ENCODE measurements at places on chromosomes 11 and 22.

DNA sequence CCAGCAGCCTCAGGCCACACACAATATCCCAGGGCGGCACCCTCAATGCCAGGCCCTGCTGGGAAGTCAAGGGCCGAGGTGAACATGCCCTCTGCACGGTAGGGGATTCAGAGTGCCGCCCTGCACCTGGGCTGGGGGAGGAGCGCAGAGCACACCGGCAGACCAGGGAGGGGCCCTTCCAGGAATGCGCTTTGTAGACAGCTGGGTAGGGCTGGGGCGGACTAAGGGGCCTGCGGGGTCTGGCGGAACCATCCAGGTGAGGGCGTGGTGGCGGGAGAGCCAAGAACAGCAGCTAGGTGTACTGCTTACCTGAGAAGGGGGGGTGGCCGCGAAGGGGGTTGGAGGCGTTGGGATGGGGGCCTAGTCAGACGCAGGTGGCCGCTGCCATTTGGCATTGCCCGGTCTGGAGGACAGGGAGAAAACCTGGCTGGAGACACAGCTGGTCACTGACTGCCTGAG is 26.0 kb downstream of the DUSP8 start:
- DNase-seq = no peak

DNA sequence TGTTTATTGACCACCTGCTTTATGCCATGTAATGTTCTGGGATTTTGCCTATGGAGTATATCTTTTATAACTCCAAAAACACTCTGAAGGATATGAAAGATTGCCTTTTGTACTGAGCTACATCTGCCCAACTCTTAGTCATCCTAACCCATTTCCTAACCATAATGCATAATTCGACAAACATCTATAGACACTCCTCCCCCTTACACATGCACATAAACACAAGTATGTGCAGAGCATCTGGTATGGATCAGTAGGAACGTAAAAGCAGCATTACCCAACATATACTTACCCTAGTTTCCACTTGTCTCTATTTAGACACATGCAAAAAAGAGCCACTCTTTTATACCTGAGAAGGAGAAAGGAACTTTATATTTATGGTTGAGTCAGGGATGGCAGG is 272.8 kb downstream of the FAM76B start:
- no peak for DNase-seq

GRCh38 chr11:88420165-88420791 is 82.7 kb upstream of the CTSC start:
- no peak for DNase-seq

DNA sequence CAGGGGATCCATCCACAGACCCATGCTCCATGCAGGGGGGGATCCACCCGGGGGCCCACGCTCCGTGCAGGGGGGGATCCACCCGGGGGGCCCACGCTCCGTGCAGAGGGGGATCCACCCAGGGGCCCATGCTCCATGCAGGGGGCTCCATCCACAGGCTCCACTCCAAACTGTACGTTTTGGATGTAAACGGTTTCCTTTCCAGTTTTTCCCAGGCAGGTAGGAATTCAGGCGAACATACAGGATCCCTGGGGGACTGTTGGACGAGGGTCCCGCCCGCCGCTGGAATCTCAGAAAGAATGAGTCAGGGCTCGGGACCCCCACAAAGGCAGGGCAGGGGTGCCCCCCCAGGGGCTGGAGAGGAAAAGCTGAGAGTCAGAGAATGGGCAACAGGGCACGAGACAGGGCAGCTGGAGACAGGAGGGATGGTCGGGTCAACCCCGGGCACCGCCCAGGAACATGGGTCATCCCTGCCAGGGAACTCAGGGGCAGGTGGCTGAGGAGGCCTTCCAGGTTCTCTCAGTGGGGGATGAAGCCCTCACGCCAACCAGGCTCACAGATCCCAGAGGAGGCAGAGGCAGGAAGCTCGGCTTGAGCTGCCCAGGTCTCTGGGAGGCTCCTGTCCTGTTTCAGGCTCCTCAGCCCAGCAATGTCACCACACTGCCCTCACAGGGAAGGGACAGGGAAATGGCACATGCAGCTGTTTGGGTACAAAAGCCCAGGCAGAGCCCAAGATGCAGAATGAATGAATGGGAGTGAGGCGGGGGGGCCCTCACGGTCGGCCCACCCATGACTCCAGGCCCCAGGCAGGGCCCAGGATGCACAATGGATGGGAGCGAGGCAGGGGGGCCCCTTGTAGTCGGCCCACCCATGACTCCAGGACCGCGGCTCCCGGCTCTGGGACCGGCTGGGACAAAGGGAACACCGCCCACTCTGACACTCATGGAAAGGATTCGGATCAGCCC is 200.2 kb downstream of the BRD1 start:
- DNase-seq = no peak

DNA sequence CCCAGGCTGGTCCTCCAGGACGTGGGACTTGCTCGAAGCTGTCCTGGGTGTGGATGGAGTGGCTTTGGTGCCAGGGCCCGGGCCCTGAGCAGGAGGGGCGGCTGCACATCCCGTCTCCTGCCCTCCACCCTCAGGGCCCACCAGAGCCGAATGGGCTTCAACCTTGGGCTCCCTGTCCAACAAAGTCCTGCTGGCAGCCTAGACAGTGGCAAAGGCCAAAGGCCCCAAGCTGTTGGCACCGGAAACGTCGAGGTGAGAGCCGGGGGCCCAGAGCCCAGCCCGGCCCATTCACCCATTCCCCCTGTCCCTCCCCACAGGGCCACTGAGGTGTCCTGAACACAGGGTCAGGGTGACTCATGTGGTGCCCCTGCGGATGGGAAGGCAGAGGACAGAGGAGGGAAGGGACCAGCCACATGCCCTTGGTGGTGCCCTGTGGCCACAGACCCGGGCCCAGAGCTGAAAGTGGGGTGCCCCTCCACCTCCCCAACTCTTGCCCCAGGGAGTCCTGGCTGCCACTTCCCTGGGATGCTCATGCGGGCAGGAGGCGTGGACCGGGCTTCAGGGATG is 9.1 kb downstream of the TSPAN32 start:
- no peak for DNase-seq

DNA sequence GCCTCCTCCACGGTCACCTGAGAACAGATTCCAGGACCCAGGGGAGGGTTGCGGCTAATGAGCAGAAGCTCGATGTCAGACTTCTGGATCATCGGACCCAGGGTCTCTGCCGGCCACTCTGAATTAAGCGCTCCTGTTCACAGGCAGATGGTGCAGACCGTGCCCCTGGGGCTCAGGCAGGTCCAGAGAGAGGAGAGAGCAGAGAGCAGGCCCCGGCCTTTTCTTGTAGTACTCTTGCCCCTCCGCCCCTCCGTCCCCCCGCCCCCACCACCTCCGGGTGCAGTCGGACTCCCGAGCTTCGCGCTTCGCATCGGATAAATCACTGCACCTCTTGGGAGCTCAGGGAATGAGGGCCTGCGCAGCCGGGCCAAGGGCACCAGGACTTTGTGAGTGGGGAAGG is 50.3 kb downstream of the RPS6KA4 start:
- DNase-seq = no peak

DNA sequence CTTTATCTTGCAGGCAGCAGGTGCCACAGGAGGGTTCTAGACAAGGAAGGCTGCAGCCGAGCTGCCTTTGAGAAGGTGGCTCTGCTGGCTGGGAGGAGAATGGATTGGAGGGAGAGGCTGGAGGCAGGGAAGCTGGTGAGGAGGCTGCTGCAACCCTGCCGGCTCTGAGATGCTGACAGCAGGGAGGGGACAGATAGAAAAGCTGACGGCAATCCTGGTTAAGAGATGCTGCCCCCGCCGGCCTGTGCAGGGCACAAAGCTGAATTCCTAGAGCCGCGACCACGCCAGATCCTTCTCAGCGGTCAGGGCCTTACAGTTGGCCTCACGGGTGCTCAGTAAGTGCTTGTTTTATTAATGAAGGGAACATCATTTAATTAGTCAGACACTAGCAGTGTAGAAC is 105.4 kb downstream of the CACNA1I start:
- no peak for DNase-seq

GRCh38 chr22:39917776-39918495 is 17.1 kb downstream of the GRAP2 start:
- no peak for DNase-seq

DNA sequence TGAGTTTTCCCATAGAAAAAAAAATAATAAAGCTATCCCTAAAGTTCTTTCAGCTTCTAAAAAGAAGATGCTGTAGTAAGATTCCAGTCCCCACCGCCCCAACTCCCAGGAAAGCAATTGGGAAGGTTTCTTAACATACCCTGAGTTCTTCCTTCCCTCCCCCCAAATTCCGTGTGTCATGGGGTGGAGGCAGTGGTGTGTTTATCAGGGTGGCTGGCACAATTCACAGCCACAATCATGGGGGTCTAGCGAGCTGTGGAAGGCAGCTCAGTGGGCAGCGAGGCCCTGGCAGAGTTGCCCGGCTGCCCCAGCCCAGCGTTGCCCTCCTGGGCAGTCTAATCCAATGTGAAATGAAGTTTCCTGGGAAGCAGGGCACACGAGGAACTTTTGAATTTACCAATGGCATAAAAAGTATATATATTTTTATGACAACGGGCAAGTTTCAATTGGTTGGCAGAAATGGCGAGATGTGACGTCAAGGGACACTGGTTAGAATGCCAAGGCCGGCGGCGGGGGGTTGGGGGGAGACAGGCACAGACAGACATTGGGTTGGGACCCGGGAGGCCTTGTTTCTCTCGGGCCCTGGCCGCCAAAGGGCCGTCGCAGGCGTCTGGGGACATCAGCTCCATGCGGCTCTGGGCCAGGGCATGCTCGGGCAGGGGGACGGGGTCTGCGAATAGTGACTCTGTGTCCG is 80.7 kb upstream of the PPARA start:
- DNase-seq = peak; percentile 78

- DNase-seq = no peak
Observed at GRCh38 chr11:6695377-6695776, 12.2 kb upstream of the MRPL17 start.

DNA sequence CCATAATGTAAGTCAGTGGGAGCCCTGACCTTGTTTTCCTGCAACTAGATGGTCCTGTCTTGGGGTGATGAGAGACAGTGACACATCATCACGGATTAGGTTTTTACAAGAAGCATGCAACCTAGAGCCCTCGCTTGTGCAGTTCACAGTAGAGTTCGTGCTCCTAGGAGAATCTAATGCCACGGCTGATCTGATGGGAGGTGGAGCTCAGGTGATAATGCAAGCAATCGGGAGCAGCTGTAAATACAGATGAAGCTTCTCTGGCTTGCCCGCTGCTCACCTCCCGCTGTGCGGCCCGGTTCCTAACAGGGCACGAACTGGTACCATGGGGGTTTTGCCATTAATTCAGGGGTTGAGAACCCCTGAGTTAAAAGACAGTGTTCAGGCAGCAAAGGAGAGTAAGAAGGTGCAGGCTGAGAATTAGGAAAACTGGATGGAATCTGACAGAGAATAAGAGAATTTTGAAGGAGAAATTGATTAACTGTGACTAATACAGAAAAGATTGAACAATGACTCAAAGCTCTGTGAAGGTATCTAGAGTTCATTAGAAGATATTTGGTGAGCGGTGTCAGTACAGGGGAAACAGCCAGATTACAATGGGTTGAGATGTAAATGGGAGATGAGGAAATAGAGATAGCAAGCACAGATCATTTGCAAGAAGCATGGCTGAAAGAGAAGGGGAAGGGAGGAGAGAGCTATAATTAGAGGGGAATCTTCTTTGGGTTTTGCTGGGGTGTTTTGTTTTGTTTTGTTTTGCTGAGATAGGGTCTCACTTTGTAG is 21.0 kb downstream of the WEE1 start:
- DNase-seq = no peak

- DNase-seq = no peak
Observed at GRCh38 chr11:46658259-46658658, 40.9 kb downstream of the ATG13 start.

DNA sequence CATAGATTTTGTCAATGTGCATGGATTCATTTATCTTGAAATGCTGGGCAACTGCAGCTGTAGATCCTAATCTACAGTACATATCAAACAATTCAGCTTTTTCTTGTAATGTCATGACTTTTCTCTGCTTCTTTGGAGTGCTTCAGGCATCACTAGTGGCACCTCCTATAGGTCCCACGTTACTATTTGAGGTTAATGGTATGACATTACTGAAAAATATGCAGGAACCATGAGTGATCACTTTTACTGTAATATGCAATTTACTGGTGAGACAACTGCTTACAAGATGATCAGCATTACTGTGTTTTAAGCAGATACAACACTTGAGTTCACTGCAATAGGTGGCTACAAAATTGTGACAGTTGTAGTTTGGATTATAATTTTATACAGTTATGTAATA is 3.0 kb downstream of the CENATAC start:
- no peak for DNase-seq

DNA sequence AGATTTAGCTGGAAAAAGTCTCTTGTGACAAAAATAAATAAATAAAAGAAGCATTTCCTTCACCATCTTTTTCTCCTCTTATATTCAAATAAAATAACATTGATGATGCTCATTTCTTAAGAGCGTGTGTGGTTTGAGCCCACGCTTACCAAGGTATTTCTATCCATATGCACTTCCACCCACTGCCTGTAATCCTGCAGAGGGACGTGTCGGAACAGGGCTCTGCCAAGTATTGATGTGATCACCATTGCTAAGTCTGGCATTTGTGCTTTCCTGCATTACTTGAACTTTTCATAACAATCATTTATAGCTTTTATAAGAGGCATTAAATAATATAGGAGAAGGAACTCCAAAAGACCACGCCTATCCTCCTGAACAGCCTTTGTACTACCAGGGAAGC is 107.6 kb downstream of the SHANK2 start:
- DNase-seq = no peak

DNA sequence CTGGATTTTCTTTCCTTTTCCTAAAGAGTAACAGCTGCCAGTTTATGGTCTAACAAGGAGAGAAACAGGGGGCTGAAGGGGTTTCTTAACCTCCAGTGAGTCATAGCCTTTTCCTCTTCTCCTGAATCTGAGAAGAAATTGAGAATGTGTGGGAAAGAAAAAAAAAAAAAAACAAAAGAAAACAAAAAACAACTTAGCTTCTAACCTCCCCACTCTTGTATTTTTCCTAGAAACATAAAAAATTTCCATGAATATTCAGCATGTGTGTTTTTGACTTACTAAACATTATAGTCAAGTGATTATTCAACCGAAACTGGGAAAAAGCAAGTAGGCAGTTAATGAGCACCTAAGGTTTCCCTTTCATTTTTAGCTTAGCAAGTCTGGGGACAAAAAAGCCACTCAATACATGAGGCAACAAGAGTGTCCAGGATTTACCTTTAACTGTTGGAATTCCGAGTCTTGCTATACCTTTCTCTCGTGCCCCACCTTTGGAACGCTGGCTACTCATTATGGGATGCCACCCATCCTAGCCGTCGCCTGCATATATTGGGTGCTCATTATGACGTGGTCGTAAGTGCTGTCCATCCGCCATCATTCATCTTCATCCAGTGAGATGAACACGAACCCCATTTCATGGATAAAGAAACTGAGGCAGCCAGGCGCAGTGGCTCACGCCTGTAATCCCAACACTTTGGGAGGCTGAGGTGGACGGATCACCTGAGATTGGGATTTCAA is 2.4 kb downstream of the ASPHD2 start:
- no peak for DNase-seq

- DNase-seq = no peak
Observed at GRCh38 chr11:16248248-16248647, 108.1 kb downstream of the SOX6 start.

DNA sequence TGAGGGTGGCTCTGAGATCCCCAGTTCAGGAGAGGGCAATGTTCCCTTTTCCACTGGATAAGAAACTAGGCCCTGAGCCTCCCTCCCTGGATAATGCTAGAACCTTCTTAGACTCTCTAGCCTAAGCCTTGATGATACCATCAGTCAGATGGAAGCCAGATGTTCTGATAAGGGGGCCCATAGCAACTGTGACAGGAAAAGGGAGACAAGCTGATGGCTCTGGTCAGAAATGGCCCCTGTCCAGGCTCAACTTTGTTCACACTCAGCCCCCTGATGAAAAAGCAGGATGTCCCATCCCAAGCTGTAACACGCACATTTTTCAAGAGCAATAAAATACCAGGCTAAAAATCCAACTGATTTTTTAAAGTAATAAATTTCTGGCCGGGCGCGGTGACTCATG is 7.2 kb upstream of the OAF start:
- DNase-seq = no peak

Measured in amygdala (tissue), 56 donors.